Mammary epithelial cell (primary cell): ENCODE measurements at places on chromosomes 13 and 19. TPM values are rescaled to one million over a fixed set of nuclear protein-coding genes. Genes with fewer than 3 reads are reported as not detected.

Gene KLK14
- polyA plus RNA-seq, result 0.65 TPM

Gene GRIK5
- 0.08 TPM for polyA plus RNA-seq

Gene CD22
- polyA plus RNA-seq, result 0.71 TPM

Gene OLFM2
- 0.91 TPM for polyA plus RNA-seq

Gene ZNF444
- polyA plus RNA-seq, result 10.9 TPM

- DNase-seq, result no peak
Observed at GRCh38 chr13:93304868-93305613, 78.4 kb downstream of the GPC6 start.

- DNase-seq, result no peak
Observed at GRCh38 chr13:107827840-107828549, 387.3 kb downstream of the LIG4 start.

DNA sequence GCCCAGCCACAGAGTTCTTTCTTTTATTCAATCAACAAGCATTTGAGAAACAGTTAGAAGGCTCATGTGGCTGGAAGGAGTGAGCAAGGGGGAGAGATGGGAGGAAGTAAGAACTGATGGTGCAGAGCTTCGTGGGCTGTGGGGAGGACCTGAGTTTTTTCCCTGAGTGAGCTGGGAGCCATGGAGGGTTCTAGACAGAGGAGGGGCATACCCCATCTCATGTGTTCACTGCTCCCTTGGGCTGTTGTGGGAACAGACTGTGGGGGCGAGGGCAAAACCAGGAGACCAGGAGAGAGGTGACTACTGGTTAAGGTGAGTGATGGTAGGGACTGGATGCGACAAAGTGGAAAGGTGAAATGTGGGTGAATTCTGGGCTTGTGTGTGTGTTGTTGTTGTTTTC, 2.4 kb upstream of the PKN1 start:
- DNase-seq, result no peak
